ENCODE measurements at places on chromosomes 6 and 20.

GRCh38 chr6:160238761-160239751, 19.6 kb downstream of the SLC22A2 start:
- no peak for DNase-seq

DNA sequence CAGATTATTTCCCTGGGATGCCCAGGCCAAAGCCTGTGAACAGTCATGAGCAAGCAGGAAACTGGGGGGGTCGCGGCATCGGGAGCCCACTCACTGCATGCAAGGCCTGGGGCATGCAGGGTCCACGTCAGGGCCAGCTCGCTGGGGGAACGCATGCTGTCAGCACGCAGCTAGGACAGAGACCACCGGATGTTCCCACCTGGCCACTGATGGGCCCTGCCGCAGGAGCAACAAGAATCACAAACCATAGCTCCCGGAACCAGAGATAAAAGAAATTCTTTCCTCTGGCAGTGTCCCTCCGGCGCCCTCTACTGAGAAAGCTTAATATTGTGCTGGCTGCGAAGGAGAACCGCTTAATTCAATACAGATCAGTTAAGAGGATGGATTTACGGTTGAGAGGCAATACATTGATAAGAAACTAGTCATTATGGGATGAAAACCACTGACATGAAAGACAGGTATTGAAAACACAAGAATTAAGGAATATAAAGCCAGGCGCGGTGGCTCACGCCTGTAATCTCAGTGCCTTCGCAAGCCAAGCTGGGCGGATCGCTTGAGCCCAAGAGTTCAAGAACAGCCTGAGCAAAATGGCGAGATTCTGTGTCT, 32.6 kb downstream of the C6orf15 start:
- peak; percentile 84 for DNase-seq

DNA sequence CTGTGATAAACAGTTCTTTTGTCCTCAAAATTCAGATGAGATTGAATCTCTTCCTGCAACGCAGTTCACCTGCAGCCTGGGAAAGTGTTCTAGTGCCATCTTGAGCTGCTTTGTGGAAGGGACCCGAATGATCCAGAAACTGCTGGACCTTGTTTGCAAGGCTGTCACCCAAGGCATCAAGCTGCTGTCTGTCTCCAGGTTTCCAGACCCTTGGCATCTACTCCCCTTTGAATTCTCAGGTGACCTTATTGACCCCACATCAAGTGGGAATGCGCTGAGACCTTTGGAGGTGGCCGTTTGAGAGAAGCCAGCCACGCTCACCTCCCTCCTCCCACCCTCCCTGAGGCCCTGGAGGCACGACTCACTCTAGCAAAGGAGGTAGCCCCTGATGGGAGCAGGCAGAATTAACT, 112.5 kb downstream of the EDN3 start:
- DNase-seq: peak; percentile 42

GRCh38 chr6:13066820-13067219, 261.5 kb downstream of the TBC1D7 start:
- DNase-seq: no peak

DNA sequence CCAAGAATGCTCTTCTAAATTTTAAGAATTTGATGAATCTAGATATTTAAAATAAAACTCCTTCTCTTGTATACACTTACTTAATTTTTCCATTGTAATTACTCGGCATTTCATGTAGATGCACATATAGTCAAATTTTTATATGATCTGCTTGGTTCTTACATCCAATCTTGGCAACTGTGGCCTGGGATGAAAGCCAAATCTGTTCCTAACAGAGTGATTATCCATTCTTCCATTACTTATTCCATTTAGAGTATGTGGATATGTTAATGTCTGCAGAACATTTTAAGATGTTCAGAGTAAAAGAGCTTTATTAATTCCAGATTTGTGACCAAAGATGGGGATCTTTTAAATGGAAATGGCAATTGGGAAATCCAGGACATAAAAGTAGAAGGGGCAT, 144.1 kb upstream of the PDE7B start:
- no peak for DNase-seq

- DNase-seq: no peak
Observed at GRCh38 chr6:106037060-106037459, 49.1 kb upstream of the PRDM1 start.

GRCh38 chr20:52922436-52922835, 49.7 kb upstream of the TSHZ2 start:
- no peak for DNase-seq

DNA sequence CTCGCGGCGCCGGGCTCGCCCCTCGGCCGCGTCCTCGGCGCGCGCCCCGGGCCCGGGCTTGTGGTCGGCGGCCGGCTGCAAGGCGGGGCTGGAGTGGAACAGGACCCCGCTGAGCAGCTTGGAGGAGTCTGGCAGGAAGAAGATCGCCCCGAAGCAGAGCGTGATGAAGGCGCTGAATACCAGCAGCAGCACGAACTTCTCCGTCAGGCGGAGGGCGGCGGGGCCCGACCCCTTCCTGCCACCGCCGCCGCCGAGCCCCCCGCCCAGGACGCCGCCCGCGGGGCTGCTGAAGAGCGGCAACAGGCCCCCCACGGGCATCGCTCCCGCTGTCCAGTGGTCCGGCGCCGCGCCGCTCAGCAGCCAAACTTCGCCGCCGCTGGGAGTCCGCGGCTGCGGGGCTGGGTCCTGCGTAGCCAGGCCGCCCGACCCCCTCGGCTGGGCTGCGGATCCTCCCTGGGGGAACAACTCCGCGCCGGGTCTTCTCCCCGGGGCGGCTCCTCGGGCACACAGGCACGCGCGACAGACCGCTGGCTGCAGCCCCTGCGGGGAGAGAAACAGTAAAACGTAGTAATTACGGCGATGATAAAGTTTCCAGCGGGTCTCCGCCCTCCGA, 707 bp downstream of the MAN1A1 start:
- DNase-seq: no peak

- peak; percentile 82 for DNase-seq
Observed at GRCh38 chr6:154001494-154002285, 37.4 kb upstream of the OPRM1 start.

DNA sequence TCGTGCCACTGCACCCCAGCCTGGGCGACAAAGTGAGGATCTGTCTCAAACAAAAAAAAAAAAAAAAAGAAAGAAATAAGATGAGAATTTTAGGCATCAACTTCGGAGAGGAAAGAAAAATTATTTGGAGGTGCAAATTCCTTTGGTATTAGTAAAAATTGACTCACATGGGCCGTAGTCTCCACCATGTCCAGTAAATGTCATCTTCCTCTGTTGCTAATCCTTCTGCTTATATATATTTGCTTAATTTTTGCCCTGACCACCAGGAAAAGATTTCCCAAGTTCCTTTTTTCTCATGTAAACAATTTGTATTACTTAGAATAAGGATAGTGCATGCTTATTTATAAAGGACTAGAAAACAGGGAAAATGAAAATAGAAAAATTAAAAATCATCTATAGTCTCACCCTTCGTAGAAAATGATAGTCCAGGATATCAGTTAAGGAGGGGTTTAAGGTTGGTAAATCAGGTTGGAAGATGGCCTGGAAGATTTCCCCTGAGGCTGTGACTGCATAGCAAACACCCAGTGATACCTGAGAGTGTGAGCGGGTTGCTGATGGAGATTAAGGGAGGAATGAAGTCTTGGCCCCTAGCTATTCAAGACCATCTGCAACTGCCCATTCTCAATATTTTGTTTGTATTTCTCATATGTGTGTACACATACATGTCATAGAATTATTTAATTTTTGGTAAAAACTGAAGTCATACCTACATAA, 240.8 kb downstream of the ZNF217 start:
- DNase-seq: no peak

GRCh38 chr6:51477711-51478311, 609.6 kb downstream of the PKHD1 start:
- no peak for DNase-seq
